ENCODE measurements at places on chromosomes 11 and 22.
A peak's percentile ranks its signal among the peaks of the same experiment; 100 is the strongest.

DNA sequence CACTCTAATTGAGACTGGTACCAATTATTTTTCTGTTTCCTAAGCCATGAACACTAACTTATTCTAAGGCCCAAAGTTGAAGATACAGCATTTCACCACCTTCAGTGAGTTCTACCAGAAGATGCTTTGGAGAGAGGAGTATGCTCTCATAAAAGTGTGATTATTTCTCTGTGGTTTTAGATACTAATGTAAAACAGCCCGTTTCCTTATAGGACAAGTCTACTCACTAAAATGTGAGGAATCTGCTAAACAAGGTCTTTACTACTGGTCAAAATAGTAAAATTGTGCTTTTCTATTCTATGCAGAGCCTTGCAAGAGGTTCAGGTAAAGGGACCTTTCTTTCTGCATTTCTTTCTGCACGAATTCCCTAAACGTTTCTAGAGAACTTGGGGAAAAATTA is 2.4 kb downstream of the LGR4 start:
- DNase-seq = no peak

DNA sequence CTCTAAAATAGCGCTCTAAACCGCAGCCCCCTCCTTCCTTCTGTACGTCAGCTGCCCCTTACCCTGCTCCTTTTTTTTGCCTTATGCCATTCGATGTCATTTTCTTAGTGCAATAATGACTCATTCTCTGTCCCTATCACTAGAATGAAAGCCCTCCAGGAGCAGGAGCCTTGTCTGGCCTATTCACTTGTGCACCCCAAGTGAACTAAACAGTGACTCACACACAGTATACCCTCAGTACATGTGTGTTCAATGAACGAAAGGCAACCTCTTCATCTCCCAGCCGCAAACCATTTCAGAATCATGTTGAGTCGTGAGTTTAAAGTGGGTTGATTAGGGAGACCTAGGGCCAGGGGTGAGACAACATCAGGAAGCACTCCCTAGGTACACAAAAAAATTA is 50.7 kb upstream of the SPATA19 start:
- no peak for DNase-seq

GRCh38 chr11:75924966-75925784 is 110.2 kb downstream of the UVRAG start:
- no peak for DNase-seq

DNA sequence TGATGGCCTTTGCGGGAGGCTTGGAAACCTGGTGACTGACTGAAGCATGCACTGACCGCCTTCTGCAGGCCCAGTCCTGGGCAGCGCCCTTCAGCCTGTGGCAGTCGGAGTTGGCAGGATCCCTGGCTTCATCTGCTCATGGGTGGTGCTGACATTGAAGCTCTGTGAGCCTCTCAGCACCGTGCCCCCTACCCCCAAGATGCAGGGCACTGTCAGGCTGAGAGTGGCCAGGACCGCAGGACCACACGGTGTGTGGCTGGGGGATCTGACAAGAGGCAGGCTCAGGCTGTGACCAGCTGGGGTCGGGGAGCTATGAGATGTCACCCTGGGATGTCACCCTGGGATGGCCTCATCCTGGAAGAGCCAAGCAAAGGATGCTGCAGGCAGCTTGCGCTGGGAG is 32.7 kb downstream of the TBC1D22A start:
- no peak for DNase-seq

- DNase-seq = no peak
Observed at GRCh38 chr11:46363031-46363407, 15.8 kb downstream of the DGKZ start.

DNA sequence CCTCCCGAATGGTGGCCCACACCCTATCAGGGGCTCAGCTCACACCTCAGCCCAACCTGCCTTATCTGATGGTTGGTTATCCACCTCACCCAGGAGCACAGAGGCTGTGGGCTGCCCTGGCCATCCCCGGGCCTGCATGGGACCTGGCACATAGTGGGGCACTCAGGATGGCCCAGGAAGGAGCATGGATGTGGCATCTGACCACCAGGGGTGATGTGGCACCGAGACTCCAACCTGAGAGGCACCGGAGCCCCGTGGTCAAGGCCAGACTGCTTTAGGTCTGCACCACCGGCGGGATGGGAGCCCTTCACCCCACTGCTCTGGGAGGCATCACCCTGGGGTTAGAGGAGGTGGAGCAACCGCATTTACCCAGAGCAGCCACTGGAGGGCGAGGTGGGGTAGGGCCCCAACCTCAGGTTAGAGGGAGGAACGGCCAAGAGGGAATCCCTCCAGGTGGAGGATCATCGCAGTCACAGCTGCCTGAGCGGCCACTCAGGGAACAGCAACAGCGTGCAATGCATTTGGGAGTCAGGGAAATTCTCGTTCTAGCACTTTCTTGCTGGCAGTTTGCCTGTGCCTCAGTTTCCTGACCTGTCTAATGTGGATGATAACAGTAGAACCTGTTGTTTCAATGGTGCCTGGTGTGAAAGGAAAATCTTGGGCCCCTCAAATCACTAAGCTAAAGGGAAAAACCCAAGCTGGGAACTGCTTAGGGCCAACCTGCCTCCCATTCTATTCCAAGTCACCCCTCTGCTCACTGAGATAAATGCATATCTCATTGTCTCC is 52.9 kb upstream of the CARS1 start:
- peak; percentile 41 for DNase-seq
